Left lung (tissue), 14 donors: ENCODE measurements at places on chromosomes 5 and 9. TPM values are rescaled to one million over a fixed set of nuclear protein-coding genes. Genes with fewer than 3 reads are reported as not detected.

Gene LMAN2
- 107 TPM for polyA plus RNA-seq

Gene GFRA3
- 2.0 TPM for polyA plus RNA-seq

Gene PCDHA9
- polyA plus RNA-seq = 0.03 TPM

DNA sequence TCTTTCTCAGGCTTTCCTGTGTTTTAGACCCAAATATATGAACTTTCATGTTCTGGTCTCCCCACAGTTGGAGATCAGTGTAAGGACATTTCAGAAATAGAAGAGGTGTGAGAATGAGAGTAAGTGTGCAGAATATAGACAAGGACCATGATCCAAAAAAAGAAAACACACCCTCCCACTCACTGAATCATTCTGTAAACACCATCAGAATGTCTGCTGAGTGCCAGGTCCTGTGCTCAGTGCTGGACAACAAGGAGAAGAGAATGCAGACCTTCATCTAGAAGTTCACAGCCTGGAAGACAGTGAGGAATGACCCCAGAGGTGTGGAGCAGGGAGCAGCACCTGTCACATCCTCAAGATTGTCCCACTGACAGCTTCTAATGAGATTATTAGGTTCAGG is 19.1 kb upstream of the SH3RF2 start:
- no peak for DNase-seq

Gene SLC27A6
- polyA plus RNA-seq = 3.3 TPM

DNA sequence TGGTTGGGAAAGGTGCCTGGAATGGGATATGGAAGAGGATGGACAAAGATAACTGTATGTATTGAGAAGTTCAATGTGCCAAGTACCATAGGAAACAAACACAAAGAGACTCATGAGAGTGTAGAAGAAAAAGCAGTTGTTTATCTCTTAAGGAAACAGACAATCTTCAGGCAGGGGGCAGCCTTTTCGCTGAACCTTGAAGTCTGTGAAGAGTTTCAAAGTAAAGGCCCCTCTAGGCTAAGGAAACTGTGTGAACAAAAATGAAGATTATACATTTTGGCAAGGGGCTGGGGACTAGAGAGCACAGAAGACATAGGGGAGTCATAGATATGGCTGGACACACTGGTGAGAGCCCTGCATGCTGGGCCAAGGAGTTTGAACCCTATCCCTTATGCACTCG is 27.5 kb upstream of the FRMPD1 start:
- no peak for DNase-seq

Gene TRIM14
- polyA plus RNA-seq = 9.1 TPM

GRCh38 chr5:79588696-79589095 is 23.5 kb upstream of the TENT2 start:
- DNase-seq = no peak

- DNase-seq = peak; percentile 63
Measured at GRCh38 chr5:1111241-1111726, 579 bp downstream of the SLC12A7 start.

DNA sequence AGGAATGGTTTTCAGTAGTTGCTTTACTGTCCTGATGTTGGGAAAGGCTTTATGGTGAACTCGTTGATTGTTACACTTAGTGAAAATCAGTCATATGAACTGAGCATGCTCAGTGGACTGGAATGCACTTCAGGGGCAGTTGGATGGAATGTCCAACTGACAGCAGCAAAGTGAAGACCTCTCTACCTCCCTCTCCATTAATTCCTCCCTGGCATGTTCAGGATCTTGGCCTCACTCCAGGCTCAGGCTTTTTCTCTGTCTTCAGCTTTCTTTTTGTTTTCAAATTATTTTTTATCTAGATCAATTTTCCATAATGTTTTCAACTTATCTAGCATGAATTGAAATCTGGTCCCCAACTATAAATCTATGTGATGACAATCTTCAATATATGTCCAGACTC is at the start of gene MROH2B:
TSS of gene MROH2B (minus strand) at position 101 of the 400 bp plus-strand sequence. CDS start 490 bp downstream, outside the sequence.
- DNase-seq = no peak

Gene FBP2
- 1.8 TPM for polyA plus RNA-seq

GRCh38 chr5:78515670-78516069 is 132.9 kb downstream of the LHFPL2 start:
- no peak for DNase-seq

DNA sequence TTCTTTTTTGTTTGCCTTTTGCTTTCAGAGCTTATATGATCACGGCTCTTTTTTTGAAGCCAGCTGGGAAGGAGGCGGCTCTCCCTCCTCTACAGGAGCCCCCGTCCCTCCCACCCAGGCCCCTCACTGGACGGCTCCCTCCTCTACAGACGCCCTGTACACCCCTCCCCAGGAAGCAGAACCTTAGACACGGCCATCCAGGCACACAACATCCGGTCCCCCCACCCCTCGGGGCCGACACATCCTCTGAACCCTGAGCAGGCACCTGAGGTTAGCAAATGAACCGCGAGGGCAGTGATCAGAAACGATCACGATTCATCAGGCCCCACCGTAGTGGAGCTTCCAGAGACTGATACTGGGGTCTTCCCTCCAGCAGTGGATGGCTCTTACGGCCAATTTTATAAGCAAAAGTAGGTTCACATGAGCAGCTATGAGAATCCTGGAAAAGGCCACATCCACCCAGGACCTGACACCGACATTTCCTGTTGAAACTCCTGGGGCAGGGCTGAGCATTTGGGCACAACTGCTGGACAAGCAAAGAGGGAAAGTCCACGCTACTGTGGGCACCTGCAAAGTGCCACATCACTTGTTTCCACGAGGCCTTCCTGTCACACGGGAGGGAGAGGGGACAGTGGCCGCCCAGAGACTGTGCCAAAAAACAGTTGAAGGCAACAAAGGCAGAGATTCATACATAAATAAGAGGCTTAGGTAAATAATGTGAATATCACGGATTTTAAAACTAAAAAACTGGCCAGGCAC is 78.9 kb downstream of the SEMA4D start:
- DNase-seq = no peak

Gene GOLM1
- 114 TPM for polyA plus RNA-seq

Gene EIF4E1B
- not detected for polyA plus RNA-seq

Gene AKNA
- 36.2 TPM for polyA plus RNA-seq

Gene CRHBP
- 0.56 TPM for polyA plus RNA-seq

Gene PHYHD1
- polyA plus RNA-seq = 51.7 TPM
